ENCODE measurements at places on chromosomes 5 and 9.
A peak's percentile ranks its signal among the peaks of the same experiment; 100 is the strongest.

- DNase-seq: no peak
Measured at GRCh38 chr5:68115584-68115983, 100.0 kb upstream of the PIK3R1 start.

DNA sequence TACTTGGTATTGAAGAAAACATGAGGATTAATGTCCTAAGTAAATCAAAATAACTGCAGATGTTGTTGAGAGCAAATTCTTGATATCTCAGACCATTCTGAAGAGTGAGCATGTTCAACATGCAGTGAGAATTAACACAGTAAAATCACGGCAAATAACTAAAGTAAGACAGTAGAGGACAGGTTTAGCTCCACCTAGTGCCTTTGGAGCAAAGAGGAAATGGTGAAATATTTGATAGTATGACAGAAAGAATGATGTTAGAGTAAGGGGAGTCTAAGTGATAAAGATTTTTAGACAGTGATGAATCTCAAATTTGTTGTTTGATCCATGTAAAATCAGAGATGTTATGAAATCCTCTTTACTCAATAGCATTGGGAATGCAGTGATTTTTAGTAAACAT is 424.2 kb downstream of the TMEM161B start:
- DNase-seq: no peak

- DNase-seq: no peak
Measured at GRCh38 chr5:98556712-98557111, 216.8 kb upstream of the RGMB start.

DNA sequence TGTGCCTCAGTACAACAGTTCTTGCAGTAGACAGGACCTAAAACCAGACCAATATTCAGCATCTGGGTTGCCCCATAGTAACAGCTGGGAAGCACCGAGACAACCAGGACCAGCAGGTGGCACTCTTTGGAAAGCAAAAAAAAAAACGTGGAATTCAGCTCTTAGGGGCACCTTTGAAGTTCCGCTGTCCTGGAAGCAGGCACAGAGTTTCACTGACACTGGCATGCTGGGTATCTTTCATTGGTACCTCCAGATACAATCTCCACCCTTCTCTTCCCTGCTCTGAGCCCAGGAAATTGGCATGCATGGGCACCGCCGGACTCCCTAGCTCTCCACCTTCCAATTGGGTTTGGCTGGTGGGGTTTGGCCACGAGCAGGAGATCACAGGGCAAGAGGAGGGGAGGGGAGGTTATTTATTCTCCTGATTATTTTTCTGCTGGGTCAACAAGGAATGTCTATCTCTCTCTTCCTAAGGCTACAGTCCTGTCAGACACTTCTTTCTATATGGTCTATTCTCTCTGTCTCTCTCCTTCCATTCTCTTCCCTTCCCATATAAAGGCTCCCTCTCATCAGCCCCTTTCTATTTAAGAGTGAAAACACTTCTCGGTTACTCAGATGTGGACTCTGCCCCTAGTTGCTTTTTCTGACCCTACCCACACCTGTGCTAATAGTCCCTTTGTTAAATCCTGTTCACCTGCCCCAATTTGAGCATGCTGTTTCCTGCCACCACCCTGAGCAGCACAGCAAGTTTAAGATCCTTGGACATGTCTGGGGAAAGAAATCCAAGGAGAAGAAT is 1.9 kb upstream of the IDNK start:
- DNase-seq: no peak

DNA sequence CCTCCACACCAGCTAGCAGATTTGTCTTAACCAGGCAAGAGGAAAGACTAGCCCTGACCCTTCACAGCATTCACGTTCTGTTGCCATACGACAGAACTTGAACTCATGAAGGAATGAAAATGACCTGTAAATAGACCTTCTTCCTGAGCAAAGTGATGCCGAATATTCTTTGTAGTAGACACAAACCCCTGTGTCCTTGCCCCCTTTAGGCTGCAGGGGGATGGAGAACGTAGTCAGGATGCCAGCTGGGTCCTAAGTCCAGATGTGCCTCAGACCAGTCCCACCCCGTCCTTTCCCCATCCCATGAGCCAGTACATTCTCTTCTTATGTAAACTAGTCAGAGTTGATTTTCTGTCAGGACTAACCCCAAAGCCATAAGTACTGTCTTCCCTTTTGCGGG is 104.2 kb upstream of the SAP30L start:
- DNase-seq: no peak

DNA sequence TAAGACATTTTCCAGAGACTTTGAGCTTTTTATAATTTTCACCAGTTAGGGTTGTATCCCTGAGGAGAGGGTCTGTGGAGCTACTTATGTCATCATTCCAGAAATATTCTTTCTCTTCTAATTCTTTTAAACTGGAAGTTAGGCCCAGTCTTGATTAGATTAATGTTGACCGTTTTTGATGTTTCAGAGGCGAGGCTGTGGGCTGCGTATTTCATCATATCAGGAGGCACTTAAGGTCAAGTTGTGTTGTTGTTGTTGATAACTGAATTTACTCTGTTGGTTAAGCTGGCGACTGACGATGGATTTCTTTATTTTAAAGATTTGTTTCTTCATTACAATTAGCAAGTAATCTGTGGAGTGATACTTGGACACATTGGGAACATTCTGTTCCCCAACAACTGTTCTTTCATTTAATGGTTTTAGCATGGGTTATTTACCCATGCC is 20.1 kb downstream of the IPO11 start:
- no peak for DNase-seq

DNA sequence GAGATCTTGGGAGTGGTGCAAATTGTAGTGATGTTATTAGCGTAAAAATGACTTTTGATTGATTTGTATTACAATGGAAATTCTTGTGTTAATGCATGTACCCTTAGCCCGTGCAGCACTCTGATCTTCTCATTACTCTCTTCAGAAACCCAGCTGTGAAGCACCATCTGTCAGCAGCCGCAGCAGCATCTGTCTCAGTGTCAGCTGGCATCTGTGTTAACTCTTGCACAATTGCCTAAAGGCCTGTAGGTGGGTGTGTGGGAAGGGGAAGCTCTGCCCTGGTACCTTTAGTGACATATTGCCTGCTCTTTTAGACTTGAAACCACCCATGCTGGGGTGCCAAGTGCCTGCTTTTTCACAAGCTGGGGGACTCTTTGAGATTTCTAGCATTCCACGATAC is 101.3 kb downstream of the FBXL7 start:
- no peak for DNase-seq

- peak; percentile 24 for DNase-seq
Measured at GRCh38 chr9:27528076-27528885, 1.3 kb downstream of the MOB3B start.

DNA sequence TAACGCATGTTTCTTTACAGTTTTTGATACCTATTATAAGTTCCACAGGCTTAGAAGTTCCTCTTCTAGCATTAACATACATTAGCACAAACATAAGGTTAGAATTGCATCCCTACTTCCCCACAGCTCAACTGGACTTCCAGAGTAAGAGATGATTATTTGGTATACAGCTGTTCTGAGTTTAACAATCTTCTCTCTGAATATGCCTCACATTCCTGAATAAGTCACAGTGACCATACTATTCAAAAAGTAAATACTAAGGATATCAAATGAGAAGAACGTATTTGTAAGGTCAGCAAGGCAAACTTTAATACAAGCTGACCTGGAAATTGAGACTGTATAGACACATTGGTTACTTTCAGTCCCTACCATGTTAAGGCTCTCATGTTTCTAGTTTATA is 21.3 kb downstream of the NR6A1 start:
- DNase-seq: no peak

DNA sequence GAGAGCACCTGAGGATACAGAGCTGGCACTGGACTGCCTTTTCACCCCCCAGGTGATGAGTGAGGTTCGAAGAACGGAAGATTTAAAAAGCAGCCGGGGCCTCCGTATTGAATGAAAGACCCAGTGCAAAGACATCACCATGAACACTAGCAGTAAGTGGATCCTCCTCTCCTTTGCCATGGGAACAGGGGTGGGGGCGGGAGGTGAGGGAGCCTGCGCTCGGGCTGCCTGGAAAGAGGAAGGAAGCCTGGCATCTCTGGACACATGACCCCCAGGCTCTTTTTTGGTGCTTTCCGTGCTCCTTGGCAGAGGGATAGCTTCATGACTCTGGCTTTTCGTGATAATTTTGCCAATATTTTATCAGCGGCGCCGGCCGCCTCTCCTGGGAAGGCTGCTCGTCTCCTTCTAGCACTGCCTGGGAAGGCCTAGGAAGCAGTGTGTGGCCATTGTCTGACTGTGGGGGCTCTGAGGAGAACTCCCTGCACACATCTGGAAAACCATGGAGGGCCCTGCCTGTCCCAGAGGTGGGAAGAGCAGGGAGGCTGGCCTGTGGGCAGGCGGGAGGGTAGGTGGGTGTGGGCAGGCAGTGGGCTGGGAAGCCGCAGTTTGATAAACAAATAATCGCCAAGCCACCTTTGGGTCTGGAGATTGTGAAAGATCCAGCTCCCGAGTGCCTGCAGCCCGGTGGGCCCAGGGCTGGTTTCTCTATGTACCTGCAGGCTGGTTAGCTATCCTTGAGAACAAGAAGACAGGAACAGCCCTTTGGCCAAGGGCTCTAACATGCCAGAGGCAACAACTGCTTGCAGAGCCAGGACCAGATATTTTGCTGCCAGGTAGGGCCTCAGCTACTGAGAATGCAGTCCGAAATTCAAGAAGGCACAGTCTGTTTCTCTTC is 911 bp downstream of the ABLIM3 start:
- no peak for DNase-seq

DNA sequence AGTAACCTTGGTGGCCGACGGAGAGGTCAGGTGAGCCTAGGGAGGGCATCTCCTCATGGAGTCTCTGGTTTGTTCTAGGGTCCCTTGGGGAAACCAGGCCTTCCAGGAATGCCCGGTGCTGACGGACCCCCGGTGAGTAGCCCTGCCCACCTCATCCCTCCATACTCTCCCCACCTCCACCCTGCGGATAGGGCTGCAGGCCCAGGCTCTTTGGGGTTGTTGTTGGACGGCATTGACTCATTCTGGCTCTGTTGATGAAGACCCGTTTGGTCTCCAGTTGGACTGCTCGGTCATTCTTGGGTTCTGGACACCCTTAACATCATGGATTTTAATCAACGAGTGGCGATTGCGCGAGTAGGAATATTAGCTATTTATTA is 112.3 kb upstream of the FCN2 start:
- no peak for DNase-seq

GRCh38 chr5:10705747-10706146 is 55.3 kb downstream of the DAP start:
- no peak for DNase-seq

DNA sequence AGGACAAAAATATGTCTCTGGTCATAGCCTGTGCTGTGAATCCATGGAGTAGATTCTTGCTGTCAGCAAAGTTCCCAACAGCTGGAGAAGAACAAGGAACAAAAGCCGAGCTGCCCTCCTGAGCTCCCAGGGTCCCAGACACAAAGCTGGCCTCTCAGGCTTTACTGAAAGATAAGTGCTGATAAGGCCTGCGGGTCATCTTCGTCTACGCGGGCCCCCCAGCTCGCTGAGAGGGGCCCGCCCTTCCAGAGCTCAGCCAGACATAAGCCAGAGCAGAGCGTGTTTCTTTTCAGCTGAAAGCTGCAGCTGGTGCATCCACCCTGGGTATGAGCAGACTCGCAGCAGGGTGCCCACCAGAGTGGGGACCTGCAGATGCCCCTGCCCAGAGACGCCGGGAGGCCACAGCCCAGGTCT is 84.7 kb downstream of the HSD17B3 start:
- no peak for DNase-seq

DNA sequence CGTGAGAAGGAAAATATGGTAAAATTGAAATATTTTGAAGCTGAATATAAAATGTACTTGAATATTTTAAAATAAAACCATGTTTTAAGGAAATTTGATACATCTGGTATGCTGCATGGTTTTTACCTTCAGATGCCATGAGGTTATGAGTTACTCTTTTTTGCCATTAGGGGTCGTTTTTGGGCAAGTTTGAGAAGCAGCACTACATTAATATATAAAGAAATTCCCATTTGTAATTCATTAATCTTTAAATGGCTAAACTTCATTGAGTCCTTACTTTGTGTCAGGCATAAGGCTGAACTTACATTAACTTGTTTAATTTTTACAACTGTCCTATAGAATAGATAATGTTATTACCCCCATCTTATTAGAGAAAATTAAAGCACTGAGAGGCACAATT is 152.3 kb downstream of the KDM4C start:
- DNase-seq: no peak

- DNase-seq: no peak
Measured at GRCh38 chr9:33637881-33638280, 113.8 kb downstream of the ANKRD18B start.

DNA sequence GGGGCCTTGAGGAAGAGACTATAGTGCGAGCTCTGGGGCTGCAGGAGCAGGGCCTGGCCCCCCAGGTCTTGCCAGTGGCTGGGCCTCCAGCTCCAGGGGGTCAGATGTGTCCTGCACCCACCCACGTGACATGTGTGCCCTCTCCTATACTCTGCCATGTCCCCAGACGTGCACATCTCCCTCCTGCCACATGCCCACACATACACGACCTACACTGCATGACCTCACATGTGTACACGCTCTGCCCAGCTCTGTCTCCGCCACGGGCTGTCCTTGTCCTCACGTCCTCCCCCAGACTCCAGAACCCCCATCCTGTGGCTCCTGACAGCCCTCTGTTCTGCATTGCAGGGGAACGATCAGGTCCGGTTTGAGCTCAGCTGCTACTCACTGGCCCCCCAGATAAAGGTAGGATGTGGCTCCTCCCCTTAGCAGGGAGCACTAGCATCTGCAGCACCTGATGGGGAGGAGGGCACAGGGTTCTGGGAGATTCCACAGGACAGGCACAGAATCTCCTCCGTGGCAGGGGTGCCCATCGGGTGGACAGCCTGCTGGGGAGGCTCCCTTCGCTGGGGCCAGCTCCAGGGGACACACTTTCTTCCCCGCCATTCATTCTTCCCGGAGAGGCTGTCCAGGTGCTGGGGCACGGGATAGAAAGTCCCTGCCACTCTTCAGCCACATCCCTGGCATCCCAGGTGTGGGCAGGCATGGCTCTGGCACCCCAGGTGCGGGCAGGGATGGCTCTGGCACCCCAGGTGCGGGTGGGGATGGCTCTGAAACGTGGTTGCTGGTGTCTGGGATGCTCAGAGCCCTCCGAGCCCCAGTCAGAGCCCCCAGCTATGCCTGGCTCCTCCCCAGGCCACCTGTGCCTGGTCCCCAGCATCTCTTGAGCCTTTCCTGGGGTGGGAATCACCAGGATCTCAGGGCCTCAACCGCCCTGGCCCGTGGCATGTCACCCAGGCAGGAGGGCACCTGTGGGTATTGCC is 19.3 kb downstream of the ASS1 start:
- no peak for DNase-seq

DNA sequence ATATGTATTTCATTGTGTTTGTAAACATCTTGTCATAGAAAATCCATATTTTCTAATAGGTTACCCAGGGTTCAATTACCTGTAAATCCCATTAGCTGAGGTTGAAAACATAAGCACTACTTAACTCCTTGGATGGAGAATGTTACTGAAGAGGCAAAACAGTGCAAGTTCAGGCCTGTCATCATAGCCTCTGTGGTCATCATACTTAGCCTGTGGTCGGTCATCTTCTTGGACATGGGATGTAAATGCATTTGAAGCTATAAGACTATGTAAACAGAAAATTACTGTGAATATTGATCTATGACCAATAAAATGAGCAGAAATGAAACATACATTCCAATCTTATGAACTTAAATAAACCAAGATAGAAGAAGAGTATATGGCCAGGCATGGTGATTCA is 164.7 kb downstream of the CHSY3 start:
- no peak for DNase-seq
